ENCODE measurements at places on chromosomes 7 and 10. TPM values are rescaled to one million over a fixed set of nuclear protein-coding genes. Genes with fewer than 3 reads are reported as not detected.

Gene KLLN
- 0.37 TPM for total RNA-seq

GRCh38 chr10:8337332-8337651 is 282.8 kb downstream of the GATA3 start:
- DNase-seq, result no peak

DNA sequence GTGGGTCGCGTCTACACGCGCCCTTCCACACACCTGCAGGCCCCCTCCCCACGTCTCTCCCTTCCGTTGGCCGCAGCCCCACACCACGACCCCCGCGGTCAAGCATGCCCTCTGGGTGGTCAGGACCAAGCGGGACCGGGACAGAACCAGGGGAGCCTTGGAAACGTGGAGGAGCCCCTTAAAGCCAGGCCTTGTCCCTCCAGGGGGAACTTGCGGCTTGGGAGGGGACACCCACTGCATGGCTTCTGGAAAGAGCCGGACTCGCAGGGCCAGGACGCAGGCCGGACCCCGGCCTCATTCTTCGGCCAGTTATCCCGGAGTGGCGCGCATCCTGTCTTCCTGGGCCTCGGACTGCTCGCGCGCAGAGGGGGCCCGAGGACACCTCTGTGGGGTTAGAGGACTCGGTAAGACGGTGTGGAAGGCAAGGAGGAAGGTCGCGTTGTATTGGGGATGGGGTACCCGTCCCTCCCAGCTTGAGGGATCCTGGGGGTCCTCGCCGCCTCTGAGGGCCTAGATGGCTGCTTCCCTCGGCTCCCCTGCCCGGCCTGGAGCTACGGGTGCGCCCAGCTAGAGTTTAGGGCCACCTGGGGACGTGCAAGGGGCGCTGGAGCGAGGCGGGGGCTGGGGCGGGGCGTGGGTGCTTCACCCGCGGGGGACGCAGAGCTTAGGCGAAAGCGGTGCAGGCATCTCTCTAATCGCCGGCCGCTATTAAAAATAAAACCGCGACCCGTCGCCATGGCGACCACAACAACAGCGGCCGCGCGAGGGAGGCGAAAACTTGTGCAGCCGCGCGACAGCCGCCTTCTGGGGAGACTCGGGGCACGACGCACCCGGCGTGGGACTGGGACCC is 1.8 kb upstream of the PDGFA start:
- peak; percentile 55 for DNase-seq

DNA sequence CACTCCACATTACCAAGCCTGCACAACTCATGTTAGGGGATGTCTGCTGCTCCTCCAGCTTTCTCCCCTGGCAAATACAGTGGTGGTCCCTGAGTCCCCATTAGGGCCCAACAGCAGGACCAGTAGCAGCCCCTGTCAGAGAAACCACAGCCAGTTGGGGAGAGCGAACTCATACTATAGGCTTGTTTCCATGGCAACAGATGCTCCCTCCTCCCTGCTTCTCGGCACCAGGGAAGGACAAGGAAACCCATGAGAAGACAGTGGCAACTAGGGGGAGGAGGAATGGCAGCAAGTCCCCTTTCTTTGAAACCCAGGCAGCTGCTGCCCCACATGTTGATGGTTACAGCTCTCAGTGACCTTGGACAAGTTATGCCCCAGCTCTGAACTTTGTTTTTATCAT is 326.4 kb downstream of the KCNMA1 start:
- no peak for DNase-seq

GRCh38 chr10:48273741-48274140 is 755 bp downstream of the FRMPD2 start:
- no peak for DNase-seq

GRCh38 chr10:77082601-77083252 is 554.9 kb downstream of the KCNMA1 start:
- no peak for DNase-seq

- DNase-seq, result no peak
Measured at GRCh38 chr7:47314728-47315607, 266.9 kb downstream of the TNS3 start.

Data from A673 (cell line).